H9 (cell line): ENCODE measurements at places on chromosomes 2 and 18. TPM values are rescaled to one million over a fixed set of nuclear protein-coding genes. Genes with fewer than 3 reads are reported as not detected.

GRCh38 chr2:25240636-25241035, 72.3 kb upstream of the POMC start:
- DNase-seq = no peak
- no peaks in the 10 kb centered on the region for H3K4me1 ChIP-seq
- H3K27me3 ChIP-seq = no peaks in the 10 kb centered on the region
- H3K36me3 ChIP-seq = peaks cover 91% of the 10 kb centered on the region

DNA sequence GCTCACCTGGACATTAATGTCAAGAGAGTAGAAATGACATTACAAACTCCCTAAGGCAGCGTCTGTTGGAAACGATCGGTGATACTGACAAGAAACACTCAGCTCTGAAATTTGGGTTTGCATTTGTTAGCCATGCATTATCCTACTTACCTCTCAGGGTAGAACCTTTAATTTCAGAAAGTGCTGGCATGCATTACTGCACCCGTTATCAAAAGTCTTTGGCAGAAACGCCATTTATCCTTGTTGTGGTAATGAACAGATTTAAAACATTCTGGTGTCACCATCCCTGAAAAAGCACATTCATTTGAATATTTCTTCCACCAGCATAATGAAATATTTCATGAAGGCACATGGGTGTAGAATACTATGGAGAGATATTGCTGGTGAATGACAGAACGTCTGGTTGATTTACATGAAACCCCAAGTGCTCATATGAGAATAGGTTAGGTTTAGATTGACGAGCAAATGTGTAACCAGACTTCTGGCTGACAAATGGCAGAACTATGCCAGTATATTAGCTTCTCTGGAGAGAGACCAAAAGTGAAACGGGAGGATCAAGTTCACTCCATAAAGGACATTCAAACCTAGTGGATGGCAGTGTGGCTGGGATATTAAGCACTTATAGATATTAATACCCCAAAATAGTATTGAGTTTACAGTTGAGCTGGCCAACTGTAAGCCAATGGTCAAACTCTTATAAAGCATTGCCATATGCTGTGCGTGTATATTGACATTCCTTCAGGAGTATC, 53.5 kb upstream of the ITGB6 start:
- H3K27me3 ChIP-seq = no peaks in the 10 kb centered on the region
- no peak for DNase-seq
- no peak overlapping the region for H3K4me3 ChIP-seq

DNA sequence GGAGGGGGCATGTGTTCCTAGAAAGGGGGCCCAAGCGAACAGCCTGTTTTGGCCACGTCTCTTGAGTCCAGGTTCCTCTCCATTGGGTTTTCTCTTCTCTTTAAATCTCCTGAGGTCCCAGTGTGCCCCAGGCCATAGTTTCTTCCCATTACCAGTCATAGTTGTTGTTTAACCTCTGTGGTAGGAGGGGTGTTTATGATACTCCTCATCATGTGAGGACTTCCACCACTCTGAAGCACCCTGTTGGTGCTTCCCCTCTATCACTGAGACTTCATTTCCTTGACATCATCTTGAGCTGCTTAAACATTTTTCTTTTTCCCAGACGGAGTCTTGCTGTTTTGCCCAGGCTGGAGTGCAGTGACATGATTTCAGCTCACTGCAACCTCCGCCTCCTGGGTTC, 45.9 kb downstream of the WIPF1 start:
- no peaks in the 10 kb centered on the region for H3K4me1 ChIP-seq
- no peak for DNase-seq
- no peak overlapping the region for H3K27ac ChIP-seq
- H3K27me3 ChIP-seq = no peaks in the 10 kb centered on the region

GRCh38 chr2:233471291-233472035, 95.1 kb downstream of the USP40 start:
- no peaks in the 10 kb centered on the region for H3K27me3 ChIP-seq
- no peak for DNase-seq
- no peaks in the 10 kb centered on the region for H3K4me1 ChIP-seq
- no peak overlapping the region for H3K4me3 ChIP-seq

DNA sequence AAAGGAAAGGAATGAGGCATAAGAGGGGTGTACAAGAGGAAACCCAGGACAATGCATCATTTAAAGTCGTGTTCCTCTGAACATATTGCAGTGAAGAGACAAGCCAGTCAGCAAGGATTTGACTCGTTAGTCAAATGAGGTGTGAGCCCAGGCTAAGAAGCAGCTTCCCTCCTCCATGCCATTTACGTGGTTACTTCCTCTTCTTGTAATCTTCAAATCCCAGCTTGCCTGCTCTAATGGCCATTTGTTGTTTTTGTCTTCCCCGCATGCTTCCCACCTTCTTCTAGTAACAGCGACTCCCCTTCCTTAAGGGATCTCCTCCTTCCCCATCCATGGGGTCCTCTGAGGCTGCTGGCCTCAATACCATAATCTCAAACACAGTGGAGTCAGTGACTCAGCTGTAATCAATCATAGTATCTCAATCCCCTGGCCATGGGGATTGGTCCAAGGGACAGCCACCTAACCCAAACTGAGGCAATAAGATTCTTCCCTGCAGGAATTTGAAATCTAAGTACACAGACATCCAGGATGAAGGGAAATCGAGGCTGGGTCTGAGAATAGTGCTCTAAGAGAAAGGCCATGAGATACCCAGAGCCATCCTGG, 37.6 kb downstream of the SLC14A1 start:
- H3K27ac ChIP-seq = no peak overlapping the region
- no peaks in the 10 kb centered on the region for H3K27me3 ChIP-seq
- H3K4me1 ChIP-seq = peaks cover 20% of the 10 kb centered on the region; the same call in 1 of the 2 replicates
- DNase-seq = no peak
- peaks cover 5% of the 10 kb centered on the region for H3K36me3 ChIP-seq

DNA sequence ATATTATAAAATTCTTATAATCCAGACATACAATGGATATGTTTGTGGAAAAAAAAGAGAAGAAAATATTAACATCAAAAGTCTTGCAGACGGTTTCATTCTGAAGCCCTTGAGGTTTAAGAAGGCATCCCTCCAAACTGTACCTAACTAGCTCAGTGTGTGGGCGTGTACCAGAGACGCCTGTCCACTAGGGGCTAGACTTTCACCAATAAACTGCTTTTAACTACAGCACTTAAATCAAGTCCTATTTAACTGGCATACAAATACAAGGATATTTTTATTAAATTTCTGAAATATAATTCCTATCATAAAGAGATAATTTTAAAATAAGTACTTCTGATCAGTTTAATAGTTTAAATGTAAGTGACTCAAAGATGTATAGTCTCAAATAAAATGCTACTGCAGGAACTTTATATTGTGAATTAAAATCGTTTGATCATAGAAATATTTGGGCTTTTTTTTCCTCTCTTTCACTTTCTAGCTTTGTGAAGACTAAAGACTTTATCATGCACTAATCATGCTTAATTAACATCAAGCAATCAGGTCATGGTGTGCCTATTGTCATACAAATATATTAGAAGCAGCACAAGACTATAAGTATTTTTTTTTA, 437.7 kb downstream of the SATB2 start:
- no peaks in the 10 kb centered on the region for H3K27me3 ChIP-seq
- no peaks in the 10 kb centered on the region for H3K36me3 ChIP-seq
- no peak overlapping the region for H3K27ac ChIP-seq
- no peak overlapping the region for H3K4me3 ChIP-seq
- DNase-seq = no peak
- H3K4me1 ChIP-seq = peaks cover 6% of the 10 kb centered on the region; the same call in 1 of the 2 replicates

GRCh38 chr2:57443086-57443485, 603.5 kb upstream of the VRK2 start:
- no peaks in the 10 kb centered on the region for H3K4me1 ChIP-seq
- H3K27ac ChIP-seq = no peak overlapping the region
- H3K36me3 ChIP-seq = no peaks in the 10 kb centered on the region
- no peak for DNase-seq
- no peak overlapping the region for H3K4me3 ChIP-seq
- H3K27me3 ChIP-seq = no peaks in the 10 kb centered on the region

- no peaks in the 10 kb centered on the region for H3K27me3 ChIP-seq
- H3K4me3 ChIP-seq = no peak overlapping the region
- H3K36me3 ChIP-seq = no peaks in the 10 kb centered on the region
- H3K4me1 ChIP-seq = peaks cover 2% of the 10 kb centered on the region; the same call in 1 of the 2 replicates
Observed at GRCh38 chr2:20490300-20491181, 43.7 kb downstream of the RHOB start.

DNA sequence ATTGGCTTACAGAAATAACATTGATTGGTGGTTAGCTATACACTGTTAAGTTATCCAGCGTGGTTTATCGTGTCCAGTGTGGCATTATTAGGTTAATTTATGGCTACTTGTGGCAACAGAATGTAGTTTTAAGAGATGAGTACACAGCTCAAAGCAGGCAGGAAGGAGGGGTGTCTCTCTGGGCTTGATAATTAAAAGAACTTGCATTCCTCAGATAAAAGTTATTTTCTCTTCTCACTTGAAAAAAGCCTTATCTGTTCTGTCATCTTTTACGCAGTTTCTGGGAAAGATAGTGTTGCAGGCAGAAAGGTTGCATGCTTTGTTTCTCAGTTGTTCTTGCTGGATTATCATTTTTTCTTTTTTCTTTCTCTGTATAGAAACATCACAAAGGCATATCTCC, 154.4 kb upstream of the COL3A1 start:
- no peak overlapping the region for H3K27ac ChIP-seq
- H3K36me3 ChIP-seq = no peaks in the 10 kb centered on the region
- H3K4me3 ChIP-seq = no peak overlapping the region
- H3K4me1 ChIP-seq = no peaks in the 10 kb centered on the region
- DNase-seq = no peak

- no peaks in the 10 kb centered on the region for H3K27me3 ChIP-seq
- H3K4me3 ChIP-seq = no peak overlapping the region
- H3K27ac ChIP-seq = no peak overlapping the region
- no peaks in the 10 kb centered on the region for H3K4me1 ChIP-seq
Observed at GRCh38 chr2:9333591-9334171, 89.6 kb downstream of the ITGB1BP1 start.

Gene KLF7
- total RNA-seq = 32.2 and 33.4 TPM in 2 replicates

Gene REG1B
- total RNA-seq = not detected in 2 replicates

Gene CXCR4
- total RNA-seq = 0.79 and 1.0 TPM in 2 replicates

Gene RTKN
- 87.1 and 90.9 TPM in 2 replicates for total RNA-seq

Gene MOCOS
- total RNA-seq = 5.2 and 6.0 TPM in 2 replicates
